ENCODE measurements at places on chromosomes 11 and 22.

GRCh38 chr22:19576460-19577421, 52.5 kb upstream of the CLDN5 start:
- no peak for DNase-seq

- DNase-seq, result no peak
Measured at GRCh38 chr11:132610216-132610615, 922.1 kb downstream of the OPCML start.

- DNase-seq, result no peak
Measured at GRCh38 chr11:134566311-134566710, 154.3 kb upstream of the B3GAT1 start.

GRCh38 chr11:118610225-118610772, 2.9 kb downstream of the PHLDB1 start:
- DNase-seq, result no peak

DNA sequence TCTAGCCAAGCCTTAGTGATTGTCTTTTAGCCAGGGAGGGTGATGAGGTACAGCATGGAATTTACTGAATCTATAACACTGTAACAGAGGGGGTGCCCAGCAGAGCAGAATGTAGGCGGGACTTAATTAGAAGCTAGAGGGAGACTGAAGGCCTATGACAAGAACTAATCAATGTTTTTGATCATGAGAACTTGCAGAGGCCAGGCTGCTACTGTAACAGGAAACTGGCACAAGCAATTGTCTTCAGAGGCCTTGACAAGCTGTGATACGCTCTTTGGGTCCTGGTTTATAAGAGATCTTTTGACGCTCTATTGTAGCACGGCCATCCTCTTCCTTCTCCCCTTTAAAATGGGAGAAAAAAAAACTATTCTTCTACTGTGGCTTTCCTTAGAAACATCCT, 1297.3 kb downstream of the JRKL start:
- DNase-seq, result no peak

DNA sequence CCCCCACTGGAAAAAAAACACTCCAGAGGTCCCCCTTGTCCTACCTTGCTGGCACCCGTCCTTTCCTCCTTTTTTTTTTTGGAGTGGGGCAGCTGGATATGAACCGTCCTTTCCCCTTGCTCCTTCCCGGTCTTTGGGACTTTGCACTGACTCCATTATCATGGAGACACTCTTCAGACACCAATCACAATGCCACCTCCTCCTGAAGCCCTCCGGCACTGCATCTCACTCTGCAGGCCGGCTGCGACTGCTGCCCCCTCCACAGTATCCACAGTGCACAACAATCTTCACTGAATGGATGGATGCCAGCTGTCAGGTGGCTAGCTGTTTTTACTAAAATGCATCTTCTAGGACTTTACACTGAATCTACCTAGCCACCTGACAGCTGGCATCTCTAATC, 12.7 kb upstream of the RGL4 start:
- DNase-seq, result no peak

GRCh38 chr11:116311206-116311605, 461.6 kb downstream of the BUD13 start:
- DNase-seq, result no peak

DNA sequence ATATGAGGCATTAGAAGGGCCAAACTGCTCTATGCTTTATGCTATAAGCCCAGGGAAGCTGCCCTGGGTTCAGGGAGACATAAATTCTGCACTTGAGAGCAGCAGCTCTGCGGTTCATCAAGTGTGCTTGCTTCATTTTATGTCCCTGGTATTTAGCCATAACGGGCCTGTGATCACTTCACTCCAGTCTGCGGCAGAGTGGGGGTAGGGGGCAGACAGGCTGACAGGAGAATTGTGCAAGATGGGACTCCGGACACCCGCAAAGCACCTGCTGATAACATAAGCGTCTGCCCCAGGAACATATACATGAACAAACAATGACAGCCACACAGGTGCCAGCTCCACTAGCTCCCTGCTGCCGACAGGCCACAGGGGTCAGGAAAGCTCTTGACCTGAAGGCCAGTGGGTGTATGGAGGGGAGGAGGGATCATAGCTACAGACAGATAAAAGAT, 56.1 kb downstream of the SMCO4 start:
- DNase-seq, result no peak

- DNase-seq, result no peak
Measured at GRCh38 chr11:33709466-33709865, 8.8 kb upstream of the C11orf91 start.

GRCh38 chr11:827897-828192, at the start of gene CRACR2B:
TSS of gene CRACR2B (plus strand) at chr11:827919. CDS start at chr11:828608, 689 bp downstream.
- no peak for DNase-seq

DNA sequence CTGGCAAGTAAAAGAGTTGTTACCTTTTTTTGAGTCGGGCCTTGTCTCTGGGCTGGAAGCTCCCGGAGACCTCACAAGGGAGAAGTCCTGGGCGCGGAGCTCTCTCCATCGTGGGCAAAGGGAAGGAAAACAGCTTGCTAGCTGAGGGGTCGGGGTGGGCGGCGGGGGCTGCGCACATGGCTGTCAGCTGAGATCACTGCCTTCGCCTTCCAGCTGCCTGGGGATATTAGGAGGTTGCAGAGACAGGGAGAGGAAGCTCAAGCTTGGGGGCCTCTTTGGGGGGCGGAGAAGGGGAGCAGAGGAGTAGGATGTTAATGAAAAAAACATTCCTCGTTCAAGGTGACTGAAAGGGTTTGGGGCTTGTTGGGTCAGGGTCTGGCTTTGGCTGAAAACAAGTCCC, 49.2 kb upstream of the ALX4 start:
- no peak for DNase-seq

GRCh38 chr22:37843741-37844089, 419 bp downstream of the ANKRD54 start:
- DNase-seq, result no peak

DNA sequence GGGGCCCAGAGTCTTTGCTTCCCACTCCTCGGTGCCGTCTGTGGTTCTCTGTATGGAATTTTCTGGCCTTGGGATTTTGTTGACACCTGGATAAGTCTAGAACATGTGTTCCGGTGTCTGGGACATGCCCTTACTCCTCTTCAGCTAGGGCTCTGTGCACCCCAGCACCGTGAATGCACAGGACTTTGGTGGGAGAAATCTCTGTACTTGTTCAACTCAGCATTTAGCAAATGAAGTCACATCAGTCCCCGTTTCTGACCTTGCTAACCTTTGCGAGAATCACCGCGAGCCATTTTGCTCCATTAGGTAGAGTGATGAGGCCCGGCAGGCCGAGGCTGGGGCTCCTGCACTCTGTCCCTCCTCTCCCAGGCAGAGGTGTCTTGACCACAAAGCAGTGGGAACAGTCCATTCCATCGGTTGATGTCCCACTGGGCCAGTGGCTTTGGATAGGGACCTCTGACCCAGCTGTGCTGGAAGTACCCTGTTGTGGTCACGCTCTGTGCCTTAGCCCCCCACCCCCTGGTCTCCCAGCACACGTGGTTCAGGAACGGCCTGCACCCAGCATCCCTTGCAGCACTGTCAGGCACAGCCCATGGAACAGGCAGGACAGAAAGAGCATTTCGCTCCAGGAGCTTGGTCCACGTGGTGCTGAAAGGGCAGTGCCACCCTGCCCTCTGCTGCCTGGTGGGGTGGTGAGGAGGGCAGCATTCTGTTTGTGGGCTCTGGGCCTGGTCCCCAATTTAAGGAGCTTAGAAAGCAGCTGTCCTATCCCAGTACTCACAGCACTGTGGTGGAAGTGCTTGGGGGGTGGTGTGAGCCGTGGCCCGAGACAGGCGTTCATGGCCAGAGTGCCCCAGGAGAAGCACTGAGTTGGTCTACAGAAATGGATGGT, 73.4 kb downstream of the MED15 start:
- DNase-seq, result no peak

- no peak for DNase-seq
Measured at GRCh38 chr22:17272511-17272991, 53.3 kb upstream of the ADA2 start.

- DNase-seq, result no peak
Measured at GRCh38 chr22:50090412-50090714, 557 bp downstream of the MOV10L1 start.

GRCh38 chr22:49643998-49644397, 183.7 kb downstream of the BRD1 start:
- no peak for DNase-seq

- DNase-seq, result no peak
Measured at GRCh38 chr11:132453406-132453805, 1078.9 kb downstream of the OPCML start.

DNA sequence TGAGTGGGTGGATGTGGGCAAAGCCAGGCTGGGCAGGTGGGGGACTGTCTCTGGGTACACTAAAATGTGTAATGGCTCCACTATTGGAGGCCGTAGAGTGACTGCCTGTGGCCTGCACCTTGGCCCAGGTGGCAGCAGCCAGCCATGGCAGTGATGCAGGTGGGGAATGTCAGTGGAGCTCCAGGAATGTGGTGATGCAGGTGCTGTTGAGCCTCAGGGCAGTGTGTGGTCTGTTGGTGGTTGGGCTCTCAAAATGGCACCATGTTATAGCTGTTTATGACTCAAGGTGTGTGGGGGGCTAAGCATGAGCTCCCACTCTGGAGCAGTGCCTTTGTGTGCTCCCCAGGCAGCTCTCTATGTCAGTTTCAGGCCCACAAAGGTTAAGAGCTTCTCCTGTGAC, 40.2 kb upstream of the CCDC90B start:
- DNase-seq, result no peak

DNA sequence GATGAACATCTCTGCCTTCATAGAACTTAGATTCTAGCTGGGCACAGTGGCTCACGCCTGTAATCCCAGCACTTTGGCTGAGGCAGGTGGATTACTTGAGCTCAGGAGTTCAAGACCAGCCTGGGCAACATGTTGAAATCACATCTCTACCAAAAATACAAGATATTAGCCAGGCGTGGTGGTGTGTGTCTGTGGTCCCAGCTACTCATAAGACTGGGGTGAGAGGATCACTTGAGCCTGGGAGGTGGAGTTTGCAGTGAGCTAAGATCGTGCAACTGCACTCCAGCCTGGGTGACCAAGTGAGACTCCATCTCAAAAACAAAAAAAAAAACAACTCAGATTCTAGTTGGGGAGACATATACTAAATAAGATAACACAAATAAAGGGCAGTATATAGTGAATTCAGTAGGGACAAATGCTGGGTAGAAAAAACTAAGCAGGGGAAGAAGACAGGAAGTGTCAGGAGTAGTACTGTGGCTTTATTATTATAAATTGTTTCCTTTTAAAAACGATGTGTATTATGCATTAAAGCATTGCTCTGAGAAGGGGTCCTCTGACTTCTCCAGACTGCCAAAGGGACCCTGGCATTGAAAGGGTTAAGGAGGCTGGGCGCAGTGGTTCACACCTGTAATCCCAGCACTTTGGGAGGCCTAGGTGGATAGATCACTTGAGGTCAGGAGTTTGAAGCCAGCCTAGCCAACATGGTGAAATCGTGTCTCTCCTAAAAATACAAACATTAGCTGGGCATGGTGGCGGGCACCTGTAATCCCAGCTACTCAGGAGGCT, 46.7 kb downstream of the PACS1 start:
- DNase-seq, result no peak

DNA sequence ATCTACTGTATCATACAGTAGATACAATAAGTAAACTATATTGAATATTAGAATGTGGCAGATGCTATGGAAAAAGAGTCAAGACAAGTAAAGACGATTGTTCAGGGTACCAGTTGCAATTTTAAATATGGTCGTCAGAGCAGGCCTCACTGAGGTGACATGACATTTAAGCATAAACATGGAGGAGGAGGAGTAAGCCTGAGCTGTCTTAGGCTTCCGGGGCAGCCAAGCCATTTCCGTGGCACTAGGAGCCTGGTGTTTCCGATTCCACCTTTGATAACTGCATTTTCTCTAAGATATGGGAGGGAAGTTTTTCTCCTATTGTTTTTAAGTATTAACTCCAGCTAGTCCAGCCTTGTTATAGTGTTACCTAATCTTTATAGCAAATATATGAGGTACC, 14.5 kb downstream of the PIK3IP1 start:
- no peak for DNase-seq

DNA sequence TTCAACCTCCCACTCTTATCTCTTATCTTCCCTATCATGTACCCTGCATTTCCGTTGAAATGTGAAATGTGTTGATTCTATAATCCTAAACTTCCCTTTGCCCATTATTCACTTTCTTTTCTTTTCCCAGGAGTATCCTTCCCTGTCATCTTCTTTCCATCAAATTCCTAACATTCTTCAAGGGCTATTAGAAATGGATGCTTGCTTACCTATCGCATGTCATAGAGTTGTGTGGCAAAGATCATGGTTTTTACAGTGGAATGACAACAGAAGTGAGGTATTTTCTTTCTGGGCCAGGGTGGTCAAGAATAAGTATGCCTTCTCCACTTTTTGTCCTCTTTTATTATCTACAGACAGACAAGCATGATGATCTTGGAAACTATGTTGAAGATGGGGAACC, 124.4 kb upstream of the SLC5A12 start:
- DNase-seq, result no peak

DNA sequence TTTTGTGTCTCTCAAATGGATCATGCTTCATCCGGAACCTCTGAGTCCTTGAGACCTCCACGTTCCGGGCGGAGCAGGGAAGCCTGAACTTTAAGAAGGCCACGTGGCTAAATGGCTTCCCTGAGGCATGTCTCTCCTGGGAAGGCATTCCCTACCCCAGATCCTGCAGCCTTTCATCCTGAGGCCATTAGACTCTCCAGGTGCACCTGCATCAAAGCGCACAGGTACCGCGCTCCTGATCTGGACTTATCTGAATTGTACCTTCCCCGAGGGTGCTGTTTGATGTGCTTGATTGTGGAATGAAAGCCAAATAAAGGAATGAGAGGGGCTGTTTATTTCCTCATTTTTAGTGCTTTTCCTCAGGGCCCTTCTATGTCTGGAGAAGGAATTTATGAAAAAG, 22.5 kb downstream of the C22orf31 start:
- no peak for DNase-seq

GRCh38 chr22:31935961-31936635, 8.2 kb upstream of the YWHAH start:
- DNase-seq, result no peak

GRCh38 chr11:47983464-47984397, 3.4 kb downstream of the PTPRJ start:
- DNase-seq, result no peak

- no peak for DNase-seq
Measured at GRCh38 chr11:65404210-65404609, 17.8 kb downstream of the FRMD8 start.

DNA sequence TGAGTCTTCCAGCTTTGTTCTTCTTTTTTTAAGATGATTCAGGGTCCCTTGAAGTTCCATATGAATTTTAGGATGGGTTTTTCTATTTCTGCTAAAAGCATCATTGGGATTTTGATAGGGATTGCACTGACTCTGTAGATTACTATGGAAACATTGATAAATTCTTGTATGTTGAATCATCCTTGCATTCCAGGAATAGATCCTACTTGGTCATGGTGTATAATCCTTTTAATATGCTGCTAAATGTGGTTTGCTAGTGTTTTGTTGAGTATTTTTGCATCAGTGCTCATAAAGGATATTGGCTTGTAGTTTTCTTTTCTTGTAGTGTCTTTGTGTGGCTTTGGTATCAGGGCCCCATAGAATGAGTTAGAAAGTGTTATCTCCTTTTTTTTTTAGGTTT, 34.9 kb upstream of the PHOX2A start:
- no peak for DNase-seq

Measured in thymus (tissue), 14 donors.